Right ventricle myocardium superior (tissue), 1 donor: ENCODE measurements at places on chromosomes 11 and 22.
A peak's percentile ranks its signal among the peaks of the same experiment; 100 is the strongest.

GRCh38 chr11:12642040-12642439, 32.2 kb upstream of the TEAD1 start:
- DNase-seq, result no peak

DNA sequence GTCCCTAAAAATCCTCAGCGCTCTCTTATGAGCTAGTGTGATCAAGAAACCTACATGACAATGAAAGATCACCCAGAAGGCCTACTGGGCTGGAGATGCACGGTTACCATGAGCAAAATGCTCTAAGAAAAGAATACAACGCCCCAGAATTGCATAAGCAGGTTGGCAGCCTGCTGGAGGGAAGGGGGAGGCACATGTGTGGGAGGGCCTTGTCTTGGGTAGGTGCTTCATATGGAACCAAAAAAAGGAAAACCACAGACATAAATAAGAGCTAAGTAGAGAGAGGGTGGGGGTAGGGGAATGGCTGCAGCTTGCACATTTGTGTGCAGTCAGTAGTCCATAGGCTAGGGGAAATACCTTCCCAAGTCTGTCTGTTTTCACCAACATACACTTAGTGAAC, 2.8 kb downstream of the SIAE start:
- no peak for DNase-seq

DNA sequence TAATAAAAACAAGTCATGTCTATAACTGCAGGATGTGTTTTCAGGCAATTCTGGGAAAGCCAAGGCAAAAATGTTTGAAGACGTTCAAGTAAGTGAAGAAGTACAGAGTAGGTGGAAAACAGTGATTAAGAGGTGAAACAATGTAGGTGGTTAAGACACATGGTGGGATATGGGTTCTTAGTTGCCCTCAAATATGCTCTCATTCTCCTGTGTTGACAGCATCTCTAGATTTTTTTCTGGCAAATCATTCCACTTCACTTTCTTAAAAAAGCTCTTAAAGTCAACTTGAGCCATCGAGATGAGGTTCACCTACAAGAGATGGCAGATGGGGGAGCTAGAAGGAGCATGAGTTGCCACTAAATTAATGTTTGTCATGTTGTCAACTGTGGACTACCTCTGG, 1041.0 kb upstream of the CNTN5 start:
- no peak for DNase-seq

GRCh38 chr11:73152861-73153483, 10.9 kb upstream of the FCHSD2 start:
- DNase-seq, result no peak

- peak; percentile 95 for DNase-seq
These were observed 12.3 kb upstream of the HDHD5 start for GRCh38 chr22:17171153-17172028.

DNA sequence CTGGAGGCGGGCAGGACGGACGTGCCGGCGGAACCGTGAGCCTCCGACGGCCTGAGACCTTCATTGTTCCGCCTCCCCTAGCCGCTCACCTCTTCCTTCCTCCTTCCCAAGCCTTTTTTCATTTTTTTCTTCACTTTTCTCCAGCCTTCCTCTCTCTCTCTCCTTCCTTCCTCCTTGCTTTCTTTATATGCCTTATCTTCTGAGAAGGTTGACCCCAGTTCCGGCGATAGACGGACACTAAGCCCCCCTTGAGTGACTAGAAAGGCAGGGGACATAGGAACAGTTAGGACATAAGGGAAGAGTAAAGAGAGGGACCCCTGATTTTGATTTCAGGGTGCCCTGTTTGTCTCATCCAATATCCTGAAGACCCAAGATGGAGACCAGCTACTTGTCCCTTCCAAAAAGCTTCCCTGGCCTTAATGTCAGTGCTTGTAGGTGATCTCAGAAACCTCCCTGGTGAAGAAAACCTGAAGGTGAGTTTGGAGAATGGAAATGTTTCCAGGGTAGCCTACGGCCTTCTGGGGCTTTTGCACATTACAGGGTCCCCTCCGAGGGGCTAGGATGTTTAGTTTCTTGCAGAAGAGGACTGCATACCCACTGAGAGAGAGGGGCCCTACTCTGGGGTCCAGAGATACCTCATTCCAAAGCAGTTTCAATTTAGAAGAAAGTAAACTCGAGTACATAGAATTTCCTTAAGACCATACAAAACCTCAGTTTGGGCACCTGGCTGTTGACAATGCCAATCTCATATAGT, 3.5 kb downstream of the ADM start:
- no peak for DNase-seq

DNA sequence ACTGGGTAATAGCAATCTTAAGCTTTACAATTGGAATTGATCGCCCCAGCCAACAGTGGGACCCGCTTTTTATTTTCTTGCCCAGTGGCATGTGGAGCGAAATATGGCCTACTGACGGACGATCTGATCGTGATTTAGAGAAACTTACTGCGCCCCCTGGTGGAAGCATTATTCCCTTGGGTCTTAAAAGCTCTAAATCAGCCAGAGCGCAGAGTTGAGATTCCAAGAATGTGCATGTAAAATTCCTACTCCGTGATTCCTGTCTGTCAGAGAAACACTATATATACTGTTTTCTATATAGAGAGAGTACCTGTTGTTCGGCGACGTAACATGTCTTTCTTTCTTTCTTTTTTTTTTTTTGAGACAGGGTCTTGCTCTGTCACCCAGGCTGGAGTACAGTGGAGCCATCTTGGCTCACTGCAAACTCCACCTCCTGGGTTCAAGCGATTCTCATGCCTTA, 3.7 kb upstream of the DPF2 start:
- peak; percentile 72 for DNase-seq

DNA sequence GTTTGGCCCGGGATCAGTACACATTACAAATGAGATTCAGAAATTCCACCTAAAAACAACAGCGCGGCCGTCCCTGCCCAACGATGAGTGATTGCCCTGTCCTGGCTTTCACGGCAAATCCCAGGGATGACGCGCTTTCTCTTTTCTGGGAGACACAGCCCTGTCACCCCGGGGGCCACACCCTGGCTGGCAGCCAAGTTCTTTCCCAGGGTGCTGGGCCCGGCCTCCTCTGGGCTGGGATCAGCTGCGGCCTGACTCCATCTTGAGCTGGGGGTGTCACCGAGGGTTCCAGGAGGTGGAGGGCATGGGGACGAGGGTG, 82.7 kb downstream of the FBLN1 start:
- peak; percentile 60 for DNase-seq

GRCh38 chr22:31099386-31099785, 8.0 kb downstream of the SELENOM start:
- no peak for DNase-seq

DNA sequence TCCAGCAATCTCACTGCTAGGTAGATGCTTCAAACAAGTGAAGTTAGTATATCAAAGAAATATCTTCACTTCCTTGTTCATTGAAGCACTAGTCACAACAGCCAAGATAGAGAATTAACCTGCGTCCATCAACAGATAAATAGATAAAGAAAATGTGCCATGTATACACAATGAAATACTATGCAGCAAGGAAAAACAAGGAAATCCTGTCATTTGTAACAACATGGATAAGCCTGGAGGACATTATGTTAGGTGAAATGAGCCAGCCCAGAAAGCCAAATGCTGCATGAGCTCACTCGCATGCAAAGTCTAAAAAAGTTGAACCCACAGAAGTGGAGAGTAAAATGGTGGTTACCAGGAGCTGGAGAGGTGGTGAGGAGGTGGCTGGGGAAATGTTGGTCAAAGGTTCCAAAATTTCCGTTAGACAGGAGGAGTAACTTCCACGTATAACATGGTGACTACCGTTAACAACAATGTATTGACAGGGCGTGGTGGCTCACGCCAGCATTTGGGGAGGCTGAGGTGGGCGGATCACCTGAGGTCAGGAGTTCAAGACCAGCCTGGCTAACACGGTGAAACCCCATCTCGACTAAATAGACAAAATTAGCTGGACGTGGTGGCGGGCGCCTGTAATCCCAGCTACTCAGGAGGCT, 23.6 kb upstream of the CARS1 start:
- DNase-seq, result peak; percentile 22

DNA sequence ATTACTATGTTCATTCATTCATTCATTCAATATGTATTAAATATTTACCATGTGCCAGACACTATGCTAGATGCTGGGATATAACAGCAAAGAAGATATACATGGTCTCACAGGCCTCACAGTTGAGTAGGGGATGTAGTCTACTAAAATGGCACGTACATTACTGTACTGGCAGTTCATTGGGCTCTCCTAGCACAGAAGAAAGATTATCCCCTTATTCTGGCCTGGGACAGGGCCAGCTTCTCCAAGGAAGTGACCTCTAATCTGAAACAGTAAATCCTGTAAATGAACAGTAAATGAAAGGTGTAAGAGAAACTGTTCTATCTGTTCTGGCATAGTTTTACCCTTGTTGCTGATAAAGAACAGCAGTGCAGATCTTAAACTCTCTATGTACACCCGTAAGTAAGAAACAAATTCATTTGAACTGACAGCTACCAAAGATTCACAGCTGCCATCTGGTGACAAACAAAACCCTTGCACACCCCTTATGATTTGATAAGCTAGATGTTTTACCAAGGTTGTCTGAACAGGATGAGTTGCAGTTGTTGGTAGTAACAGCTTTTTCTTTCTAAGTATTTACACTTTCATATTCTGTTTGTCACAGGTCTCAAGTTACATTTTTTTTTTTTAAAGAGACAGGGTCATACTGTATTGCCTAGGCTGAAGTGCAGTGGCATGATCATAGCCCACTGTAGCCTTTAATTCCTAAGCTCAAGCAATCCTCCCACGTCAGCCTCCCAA, 263.1 kb downstream of the TMEM135 start:
- DNase-seq, result no peak

- no peak for DNase-seq
These were observed 72.0 kb upstream of the MTNR1B start for GRCh38 chr11:92897487-92897886.

- DNase-seq, result no peak
These were observed 138.1 kb upstream of the SORL1-AS1 start for GRCh38 chr11:121590772-121591404.

GRCh38 chr11:113198972-113199661, 115.3 kb upstream of the TTC12 start:
- DNase-seq, result no peak

GRCh38 chr11:71323876-71324526, 71.6 kb upstream of the SHANK2 start:
- DNase-seq, result no peak

DNA sequence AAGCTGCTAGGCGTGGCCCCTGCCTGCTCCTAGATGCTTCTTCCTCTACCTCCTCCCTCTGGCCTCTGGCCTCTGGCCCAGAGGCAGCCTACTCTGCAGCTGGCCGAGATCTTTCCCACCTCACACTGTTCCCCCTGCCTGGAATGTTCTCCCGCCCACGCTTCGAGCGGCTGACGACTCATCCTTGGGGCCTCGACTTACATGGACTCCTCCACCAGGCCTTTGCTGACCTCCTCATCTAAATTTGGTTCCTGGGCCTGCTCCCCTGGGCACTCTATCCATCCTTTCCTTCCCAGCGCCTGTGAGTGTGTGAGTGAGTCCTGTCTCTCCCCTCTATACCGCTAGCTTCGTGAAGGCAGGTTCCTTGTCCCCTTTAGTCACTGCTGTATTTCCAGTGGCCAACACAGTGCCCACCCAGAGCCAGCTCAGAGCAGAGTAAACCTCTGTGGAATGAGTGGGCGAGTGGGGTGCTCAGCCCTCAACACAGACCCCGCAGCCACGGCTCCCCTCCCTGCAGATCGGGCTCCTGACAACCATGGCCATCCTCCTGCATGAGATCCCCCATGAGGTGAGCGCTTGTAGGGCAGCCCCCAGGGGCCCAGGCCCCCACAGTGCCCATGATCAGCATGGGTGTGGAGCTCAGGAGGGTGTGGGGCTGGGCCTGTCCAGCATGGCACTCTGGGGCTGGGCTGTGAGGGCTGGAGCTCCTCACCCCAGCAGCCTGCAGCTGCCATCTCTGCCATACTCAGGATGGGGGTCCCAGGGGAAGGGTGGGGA, 5.7 kb downstream of the SLC39A13 start:
- no peak for DNase-seq

DNA sequence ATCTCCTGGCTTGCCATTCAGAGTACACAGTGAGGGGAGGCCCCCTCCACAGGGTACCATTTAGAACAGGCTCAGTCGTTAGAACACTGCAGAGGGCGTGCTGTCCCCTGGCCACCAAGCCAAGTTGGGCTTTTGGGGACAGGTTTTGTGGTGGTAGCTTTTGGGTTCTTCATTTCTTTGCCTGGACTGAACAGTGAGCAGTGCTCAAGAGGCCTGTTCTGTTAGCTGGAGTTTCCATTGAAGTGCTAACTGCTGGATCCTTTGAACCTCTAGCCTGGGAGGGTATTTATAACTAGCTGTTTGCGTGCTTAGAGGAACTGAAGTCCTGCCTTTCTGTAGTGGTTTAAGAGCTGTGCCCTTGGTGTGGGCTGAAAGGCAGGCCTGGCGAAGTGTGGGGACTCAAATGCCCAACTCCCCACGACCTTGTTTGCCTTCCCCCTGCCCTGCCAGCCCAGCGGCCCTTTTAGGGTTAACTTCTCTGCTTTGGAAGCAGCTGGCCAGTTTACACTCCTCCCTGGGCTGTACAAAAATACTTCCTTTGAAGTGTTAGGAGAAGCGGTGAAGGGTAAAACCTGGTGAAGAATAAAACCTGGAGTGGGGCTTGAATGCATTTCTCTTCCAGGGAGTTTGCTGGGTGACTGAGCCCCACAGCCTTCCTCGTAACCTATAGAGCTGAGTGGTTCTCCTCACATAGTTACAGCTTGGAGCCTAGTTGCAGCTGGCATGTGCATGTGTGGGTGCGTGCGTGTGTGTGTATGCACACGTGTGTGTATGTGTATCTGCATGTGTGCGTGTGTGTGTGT, 34.6 kb downstream of the ZNRF3 start:
- DNase-seq, result peak; percentile 49

DNA sequence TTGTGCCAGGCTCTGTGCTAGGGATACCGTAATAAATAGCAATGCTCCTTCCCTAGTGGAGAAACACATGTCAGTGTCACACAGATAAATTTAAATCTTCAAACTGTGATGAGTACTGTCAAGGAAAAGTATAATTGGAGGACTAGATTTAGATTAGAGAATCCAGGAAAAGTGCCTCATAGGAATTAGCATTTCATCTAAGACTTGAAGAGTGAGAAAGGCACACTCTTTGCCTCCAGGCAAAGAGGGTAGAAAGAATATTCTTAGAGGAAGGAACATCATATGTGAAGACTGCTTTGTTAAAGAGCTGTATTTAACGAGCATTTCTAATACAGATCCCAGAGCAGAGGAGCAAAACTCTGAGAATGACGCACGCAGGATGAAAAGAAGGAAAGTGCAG, 30.9 kb downstream of the ART5 start:
- DNase-seq, result no peak

DNA sequence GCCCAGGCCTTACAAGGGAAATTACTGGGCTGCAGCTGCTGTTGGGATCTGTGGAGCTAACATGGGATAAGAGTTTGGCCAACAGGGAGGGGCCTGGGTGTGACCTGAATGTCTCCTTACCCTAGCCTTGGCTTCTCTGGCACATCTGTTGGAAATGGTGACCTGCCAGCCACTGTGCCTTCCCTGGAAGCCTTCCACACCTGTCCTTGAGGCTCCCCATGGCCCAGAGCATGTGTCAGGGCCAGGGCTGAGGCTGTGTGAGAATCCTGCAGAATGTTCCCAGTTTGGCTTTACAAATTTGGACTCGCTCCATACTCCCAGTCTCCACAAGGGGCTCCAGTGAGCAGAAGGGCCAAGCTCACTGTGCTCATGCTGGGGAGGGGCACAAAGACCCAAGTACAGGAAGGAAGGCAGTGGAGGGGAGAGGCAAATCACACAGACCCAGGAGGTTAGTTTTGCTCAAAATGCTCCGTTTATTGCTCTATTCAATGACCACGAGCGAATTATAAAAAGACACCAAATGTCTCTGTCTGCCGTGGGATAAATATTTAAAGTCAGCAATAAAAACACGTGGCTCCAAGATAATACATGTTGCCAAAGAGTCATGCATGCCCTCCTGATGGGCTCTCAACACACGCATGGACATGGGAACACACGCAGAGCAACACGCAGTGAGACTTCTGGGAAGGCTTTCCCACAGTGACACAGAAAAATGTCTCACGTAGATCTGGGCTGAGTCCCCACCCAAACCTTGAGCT, 1.7 kb upstream of the IGSF22 start:
- DNase-seq, result no peak
